ENCODE measurements at places on chromosomes 4 and X.
A peak's percentile ranks its signal among the peaks of the same experiment; 100 is the strongest.

DNA sequence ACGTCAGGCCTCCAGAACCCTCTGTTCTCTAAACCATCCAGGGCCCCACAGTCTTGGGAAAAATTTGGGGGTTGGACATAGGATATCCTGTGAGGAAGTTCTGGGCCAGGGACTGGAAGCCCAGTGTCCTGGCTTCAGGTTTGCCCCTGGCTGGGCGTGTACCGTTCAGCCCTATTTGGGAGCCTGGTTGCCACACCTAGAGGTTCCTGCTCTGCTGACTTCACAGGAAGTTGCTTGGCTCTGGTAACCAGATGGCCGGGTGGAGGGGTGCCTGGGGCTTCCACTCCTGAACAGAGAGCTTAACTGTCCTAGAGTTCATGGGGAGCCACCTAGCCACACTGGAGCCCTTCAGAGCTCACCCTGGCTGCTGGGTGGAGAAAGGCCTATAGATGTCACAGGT, 1.1 kb downstream of the TAFAZZIN start:
- DNase-seq: peak; percentile 15

- no peak for DNase-seq
Measured at GRCh38 chrX:41621222-41621723, 67.5 kb upstream of the GPR34 start.

DNA sequence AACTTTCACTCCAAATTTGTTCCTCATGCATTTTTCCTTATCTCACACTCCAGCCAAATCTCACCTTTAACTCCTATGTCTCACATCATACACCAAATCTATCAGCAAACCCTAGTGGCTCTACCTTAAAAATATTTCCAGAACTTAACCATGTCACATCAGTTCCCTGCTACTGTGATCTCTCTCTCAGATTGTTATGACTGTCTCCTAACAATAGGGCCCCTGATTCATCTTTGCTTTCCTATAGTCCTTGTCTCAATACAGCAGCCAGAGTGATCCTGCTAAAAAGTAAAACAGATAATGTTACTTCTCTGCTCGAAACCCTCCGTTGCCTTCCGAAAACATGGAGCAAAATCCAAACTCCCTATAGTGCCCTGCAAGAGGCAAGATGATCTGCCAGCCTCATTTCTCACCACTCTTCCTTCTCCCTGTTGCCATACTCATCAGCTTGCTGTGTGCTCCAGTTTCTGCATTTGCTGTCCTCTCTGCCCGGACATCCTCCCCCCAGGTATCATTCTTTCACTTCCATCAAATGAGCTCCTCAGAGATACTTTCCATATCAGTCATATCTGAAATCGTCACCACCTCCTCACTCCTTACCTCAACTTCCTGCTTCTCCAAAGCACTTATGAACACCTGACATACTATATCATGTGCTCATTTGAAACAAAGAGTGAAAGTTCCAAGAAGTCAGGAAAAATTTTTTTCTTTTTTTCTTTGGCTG, 293.4 kb upstream of the NR3C2 start:
- no peak for DNase-seq

DNA sequence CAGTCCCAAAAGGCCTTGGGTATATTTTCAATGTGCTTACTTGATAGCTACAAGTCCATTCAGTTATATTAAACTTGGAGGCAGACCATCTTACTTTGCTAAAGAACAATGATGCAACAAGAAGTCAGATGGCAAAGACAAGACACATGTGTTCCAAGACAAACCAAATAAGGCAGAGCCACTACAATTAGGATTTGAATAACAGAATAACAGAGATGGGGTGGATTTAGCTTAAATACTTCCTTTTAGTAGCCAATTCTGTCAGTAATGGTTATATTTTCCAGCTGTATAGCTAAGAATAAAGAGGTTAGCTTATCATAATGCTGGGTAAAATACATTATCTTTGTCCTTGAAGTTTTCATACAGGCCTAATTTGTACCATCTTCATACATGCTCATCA, 37.7 kb upstream of the FRAS1 start:
- DNase-seq: peak; percentile 8

GRCh38 chr4:184961660-184962059, 56.6 kb upstream of the HELT start:
- DNase-seq: no peak

DNA sequence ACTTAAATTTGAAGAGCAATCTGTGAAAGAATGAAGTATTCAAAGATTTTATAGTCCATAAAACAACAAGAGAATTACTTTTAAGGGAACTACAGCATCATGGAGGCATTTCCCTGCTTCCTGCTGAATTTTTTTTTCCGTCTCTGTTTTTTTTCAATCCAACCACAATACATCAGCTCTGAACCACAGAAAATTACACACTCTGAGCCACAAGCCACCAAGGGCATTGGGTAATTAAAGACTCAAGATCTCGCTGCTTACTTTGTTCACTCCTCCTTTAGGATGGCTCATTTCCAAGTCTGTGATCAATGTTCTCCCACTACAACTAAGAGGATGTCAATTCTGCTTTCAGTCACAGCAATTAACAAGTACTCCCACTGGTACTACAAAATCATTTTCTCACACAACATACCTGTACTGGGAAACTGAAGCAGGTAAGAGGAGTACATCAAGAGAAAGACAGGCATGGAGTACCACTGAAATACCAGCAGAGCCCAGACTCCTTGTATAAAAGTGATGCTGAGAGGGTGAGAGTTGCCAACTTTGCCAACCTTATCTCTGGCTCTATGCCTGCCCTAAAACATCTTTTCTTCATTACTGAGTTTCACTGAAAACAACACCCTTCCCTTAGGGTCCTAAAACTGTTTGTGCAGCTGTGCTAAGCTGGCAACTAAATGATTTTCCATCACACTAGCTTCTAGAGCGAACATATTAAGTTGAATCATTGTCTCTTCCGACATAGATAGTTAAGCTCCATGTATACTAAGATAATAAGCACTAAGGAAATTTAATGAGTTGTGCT, 105.8 kb upstream of the MAGEB18 start:
- DNase-seq: no peak

GRCh38 chr4:85773372-85773771, 298.4 kb downstream of the ARHGAP24 start:
- no peak for DNase-seq

- no peak for DNase-seq
Measured at GRCh38 chr4:115596265-115597001, 483.0 kb upstream of the NDST4 start.

- no peak for DNase-seq
Measured at GRCh38 chrX:17028356-17028755, 81.9 kb downstream of the REPS2 start.

DNA sequence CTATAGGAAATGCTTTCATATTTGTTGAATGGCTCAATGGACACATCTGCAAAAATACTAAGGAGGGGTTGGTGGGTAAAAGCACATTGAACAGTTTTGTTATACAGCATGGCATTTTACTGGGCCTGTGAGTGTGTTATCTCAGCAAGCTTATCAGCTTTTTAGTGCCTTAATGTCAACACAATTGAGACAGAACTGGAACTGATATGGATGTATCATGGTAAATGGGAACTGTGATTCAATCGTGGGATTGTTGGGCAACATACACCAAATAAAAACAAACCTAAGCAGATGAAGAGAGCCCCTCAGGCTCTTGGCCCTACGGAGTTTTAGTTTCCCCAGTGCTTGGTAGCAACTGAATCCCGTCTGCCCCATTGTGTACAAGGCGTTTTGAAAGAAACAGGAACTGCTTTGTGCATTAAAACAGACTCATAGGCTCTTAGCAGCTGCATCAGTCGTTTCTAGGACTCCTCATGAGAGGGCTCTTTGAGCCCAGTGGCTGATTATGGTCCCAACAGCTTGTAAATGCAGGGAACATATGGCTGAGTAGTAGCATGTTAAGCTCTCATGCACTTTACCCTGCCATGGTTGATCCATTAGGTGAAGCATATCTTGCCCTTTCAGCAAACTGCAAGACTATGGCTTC, 7.3 kb downstream of the GPR119 start:
- DNase-seq: no peak

GRCh38 chr4:82790060-82790660, 8.4 kb downstream of the SCD5 start:
- no peak for DNase-seq

DNA sequence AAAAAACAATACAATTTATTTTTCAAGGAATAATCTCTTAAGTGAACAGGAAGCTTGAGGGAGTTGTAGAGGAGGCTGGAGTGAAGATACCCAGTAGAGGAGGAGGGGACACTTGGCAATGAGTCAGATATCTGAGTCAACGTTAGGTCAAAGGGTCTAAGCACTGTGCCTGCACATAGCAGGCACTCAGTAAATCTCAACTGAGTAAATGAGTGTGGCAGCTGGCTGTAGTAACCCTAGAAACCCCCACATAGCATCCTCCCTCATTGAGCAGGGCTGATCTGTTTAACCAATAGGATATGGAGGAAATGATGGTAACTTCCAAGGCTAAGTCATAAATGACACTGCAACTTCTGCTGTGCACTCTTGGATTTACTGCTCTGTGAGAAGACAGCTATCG, 186.0 kb upstream of the FAM241A start:
- DNase-seq: no peak

DNA sequence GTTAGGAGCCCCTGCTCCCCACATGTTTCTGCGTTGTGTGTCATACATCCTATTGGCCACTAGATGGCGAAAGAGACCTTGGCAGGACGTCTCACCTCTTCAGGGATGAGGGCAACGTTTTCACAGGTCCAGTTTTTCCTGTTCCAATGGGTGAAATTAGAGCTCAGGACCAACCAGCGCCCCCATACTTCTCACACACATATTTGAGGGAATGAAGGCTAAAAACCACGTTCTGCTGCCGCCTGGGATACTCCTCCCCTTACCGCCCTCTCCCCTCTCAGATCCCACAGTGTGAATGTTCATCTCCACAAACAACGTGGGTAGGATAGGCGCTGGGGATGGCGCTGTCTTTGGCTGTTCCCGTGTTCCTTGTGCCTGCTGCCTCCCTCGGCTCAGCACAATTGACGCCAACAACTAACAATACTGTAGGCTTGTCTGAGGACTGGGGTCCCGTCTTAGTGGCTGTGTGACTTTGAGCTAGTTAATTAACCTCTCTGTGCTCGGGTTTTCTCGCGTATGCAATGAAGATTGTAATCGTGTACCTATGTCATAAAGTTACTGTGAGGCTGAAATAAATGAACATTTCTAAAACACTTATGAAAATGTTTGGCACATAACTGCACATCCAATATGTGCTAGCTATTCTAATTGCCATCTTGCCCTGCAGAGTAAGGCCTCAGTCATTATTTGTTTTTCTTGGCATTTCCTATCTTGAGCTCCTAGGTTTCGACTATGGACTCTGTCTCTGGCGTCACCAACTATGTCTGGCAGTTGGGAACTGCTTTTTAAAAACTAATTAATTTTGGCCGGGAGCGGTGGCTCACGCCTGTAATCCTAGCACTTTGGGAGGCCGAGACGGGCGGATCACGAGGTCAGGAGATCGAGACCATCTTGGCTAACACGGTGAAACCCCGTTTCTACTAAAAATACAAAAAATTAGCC, 181.3 kb upstream of the STK26 start:
- DNase-seq: peak; percentile 77

GRCh38 chr4:140691369-140691768, 64.8 kb downstream of the TBC1D9 start:
- DNase-seq: peak; percentile 78

- DNase-seq: peak; percentile 92
Measured at GRCh38 chr4:52106660-52107059, 55.6 kb downstream of the SPATA18 start.

GRCh38 chr4:59060002-59060846, 1950.0 kb upstream of the IGFBP7 start:
- DNase-seq: no peak
